ENCODE measurements at places on chromosomes 7 and 10. TPM values are rescaled to one million over a fixed set of nuclear protein-coding genes. Genes with fewer than 3 reads are reported as not detected.
A peak's percentile ranks its signal among the peaks of the same experiment; 100 is the strongest.

The TASOR2 gene
- 32.1 TPM for total RNA-seq

The DEPP1 gene
- 36.7 TPM for total RNA-seq

The HHEX gene
- 3.7 TPM for total RNA-seq

- DNase-seq: no peak
These were observed 139.3 kb downstream of the FRMD4A start for GRCh38 chr10:14191407-14191806.

- peak; percentile 41 for DNase-seq
These were observed 35.0 kb downstream of the LAMB4 start for GRCh38 chr7:108094933-108095710.

GRCh38 chr7:45582136-45582749 lies 8.1 kb downstream of the ADCY1 start:
- DNase-seq: no peak

DNA sequence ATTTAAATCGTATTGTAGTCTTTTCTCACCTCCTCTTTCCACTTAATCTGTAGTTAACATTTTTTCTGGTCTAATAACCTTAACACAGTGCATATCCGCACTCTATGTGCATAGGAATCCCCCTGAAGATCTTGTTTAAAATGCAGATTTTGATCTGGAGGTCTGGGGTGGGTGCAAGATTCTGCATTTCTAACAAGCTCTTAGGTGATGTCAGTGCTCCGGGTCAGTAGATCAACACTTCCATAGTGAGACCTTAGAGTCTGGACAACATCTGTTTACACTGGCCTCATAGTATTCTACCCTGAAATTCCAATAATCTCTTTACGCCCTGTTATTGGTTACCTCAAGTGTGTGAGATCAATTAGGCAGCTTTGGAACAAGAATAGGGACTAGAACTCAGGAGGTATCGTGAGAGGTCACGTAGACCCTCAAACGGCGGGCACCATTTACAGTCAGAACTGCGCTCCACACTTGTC lies 434 bp upstream of the PLEKHA8 start:
- DNase-seq: no peak

DNA sequence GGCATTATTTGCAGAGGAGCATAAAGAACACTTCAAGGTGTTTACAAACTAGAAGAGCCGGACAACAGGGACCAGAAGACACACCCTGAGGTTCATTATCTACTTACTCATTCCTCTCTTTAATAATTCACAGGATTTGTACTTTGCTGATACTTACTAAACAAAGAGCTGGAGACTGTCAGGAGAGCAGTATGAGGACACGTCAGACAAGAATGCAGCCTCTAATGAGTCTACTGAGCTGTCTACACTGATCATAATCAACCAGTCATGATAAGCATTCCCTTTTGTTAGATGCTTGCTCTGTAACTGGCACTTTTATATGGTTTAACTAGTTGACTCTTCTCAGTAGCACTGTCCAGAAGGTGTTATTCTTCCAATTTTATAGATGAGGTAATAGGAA lies 243.3 kb upstream of the CDC14C start:
- DNase-seq: no peak

DNA sequence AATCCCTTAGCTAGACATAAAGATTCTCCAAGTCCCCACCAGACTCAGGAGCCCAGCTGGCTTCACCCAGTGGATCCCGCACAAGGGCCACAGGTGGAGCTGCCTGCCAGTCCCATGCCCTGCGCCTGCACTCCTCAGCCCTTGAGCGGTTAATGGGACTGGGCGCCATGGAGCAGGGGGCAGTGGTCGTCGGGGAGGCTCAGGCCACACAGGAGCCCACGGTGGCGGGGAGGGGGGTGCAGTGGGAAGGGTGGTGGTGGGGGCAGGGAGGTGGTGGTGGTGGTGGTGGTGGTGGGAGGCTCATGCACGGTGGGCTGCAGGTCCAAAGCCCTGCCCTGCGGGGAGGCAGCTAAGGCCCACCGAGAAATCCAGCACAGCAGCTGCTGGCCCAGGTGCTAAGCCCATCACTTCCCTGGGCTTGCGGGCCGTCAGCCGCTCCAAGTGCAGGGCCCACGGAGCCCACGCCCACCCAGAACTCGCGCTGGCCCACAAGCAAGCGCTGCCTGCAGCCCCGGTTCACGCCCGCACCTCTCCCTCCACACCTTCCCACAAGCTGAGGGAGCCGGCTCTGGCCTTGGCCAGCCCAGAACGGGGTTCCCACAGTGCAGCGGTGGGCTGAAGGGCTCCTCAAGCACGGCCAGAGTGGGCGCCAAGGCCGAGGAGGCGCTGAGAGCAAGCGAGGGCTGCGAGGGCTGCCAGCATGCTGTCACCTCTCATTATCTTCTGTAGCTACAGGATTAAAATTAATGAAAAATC lies 732.5 kb upstream of the POM121L12 start:
- no peak for DNase-seq

GRCh38 chr7:71835056-71835455 lies 577.1 kb downstream of the CALN1 start:
- no peak for DNase-seq

- no peak for DNase-seq
These were observed 16.5 kb downstream of the MDH2 start for GRCh38 chr7:76064208-76064970.

DNA sequence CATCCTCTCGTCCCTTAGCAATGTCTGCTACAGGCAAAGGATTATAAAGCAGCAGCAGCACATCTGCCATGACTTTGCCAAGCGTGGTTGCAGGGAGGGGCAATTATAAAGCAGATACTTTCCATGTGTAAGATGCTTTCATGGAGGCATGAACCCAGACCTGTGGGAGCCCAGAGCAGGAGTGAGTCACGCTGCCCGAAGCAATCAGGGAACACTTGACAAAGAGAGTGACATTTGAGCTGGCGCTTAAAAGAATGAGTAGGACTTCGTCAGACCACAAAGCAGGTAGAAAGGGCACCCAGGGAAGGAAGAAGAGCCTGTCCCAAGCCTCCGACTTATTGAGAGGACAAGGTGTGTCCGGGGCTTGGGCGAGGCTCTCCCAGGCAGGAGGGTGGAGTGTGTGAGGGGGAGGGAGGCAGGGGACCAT lies 147.2 kb downstream of the MYOF start:
- DNase-seq: no peak

All from left cardiac atrium (tissue), 4 donors.